Stimulated activated CD8-positive, alpha-beta memory T cell treated with anti-CD3 and anti-CD28 coated beads, Interleukin-4, amount 100 ng/mL, for 1 hour (primary cell): ENCODE measurements at places on chromosomes 12 and 14.

- no peak for DNase-seq
Measured at GRCh38 chr14:55938249-55938791, 179.9 kb upstream of the PELI2 start.

- no peak for DNase-seq
Measured at GRCh38 chr14:106109337-106109736, 583.0 kb downstream of the TMEM121 start.

- DNase-seq, result no peak
Measured at GRCh38 chr14:30482276-30482675, 76.7 kb upstream of the G2E3 start.

DNA sequence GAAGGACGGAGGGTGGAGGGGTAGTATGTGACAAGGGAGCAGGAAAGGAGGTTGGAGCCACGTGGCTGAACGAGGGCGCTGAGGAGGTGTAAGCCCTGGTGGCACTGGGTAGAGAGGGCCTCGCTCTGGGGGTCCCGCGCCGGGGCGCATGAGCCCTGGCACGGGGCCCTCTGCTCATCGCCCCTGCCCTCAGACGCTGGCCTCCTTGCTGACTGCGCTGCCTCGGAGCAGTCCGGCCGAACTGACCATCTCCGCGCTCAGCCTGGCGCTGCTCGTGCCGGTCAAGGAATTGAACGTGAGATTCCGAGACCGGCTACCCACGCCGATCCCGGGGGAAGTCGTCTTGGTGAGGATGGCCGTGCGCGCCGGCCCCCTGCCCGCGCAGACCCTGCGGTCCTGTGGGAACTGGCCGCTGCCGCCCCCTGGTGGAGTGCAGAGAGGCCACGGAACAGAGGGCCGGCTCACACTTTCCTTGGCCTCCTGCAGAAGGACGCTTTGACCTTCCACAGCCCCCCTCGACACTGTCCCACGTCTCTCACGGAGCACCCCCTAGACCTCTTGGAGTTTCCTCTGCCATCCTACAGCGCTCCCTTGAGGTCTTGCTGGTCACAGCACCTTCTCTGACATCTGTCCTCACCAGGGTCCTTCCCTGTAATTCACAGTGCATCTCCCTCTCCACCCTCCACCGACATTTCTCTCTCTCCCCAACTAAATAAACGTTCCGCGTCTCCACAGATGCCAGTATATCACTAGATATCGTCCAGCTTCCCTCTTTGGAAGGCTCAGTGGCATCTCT is 10.5 kb downstream of the ARHGEF25 start:
- no peak for DNase-seq

DNA sequence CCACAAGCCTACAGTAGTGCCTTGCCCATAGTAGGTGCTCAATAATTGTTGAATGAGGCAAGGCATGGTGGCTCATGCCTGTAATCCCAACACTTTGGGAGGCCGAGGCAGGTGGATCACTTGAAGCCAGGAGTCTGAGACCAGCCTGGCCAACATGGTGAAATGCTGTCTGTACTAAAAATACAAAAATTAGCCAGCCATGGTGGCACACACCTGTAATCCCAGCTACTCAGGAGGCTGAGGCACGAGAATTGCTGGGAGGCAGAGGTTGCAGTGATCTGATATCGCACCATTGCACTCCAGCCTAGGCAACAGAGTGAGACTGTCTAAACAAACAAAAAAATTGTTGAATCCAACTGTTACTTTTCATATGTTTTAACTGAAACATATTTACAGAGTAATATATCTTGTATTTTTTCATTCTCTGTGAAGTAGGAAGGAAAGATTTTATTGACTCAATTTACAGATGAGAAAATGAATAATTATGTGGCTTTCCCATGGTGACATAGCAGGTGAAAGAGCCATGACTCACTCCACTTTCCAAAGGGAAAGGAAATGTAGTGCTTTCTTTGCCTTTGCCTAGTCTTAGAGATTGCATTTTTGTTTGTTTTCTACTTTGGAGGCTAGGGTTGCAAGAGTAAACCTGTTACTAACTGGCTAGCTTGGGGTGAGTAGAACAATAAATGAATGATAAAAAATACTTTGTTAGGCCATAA is 95.4 kb upstream of the SLC38A4 start:
- DNase-seq, result no peak

DNA sequence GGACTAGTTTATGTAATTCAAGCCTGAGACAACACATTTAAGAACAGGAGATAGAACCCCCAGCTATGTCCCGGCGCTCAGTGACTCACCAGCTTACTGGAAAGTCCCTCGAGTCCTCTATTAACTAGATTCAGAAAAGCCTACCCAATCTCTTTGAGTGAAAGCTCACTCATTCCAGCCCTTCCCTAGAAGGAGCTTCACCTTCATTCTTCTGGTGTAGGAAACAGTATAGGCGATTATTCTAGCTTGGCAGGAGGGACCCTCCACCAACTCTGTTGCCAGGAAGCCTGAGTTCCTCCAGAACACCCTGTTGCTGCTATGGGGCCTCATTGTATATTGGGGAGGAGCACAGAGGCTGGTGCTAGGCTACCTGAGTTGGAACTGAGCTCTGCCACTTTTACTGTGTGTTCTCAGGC is 57.2 kb upstream of the AEBP2 start:
- DNase-seq, result no peak

GRCh38 chr12:54584128-54584527 is 4.3 kb downstream of the PPP1R1A start:
- no peak for DNase-seq

- no peak for DNase-seq
Measured at GRCh38 chr14:20477211-20477876, 8.1 kb downstream of the PNP start.
